Cardiac atrium fibroblast (primary cell): ENCODE measurements at places on chromosomes 1 and 21. TPM values are rescaled to one million over a fixed set of nuclear protein-coding genes. Genes with fewer than 3 reads are reported as not detected.

The RASSF5 gene
- 1.1 and 6.8 TPM in 2 replicates for total RNA-seq

The HTR1D gene
- total RNA-seq: not detected in 2 replicates

The BEND5 gene
- 3.7 and 4.2 TPM in 2 replicates for total RNA-seq

The CFHR2 gene
- total RNA-seq: not detected in 2 replicates

The KRTAP13-2 gene
- total RNA-seq: not detected in 2 replicates

The ELF3 gene
- not detected in 2 replicates for total RNA-seq

The ST6GALNAC5 gene
- total RNA-seq: not detected in 2 replicates

The PLA2G2C gene
- not detected in 2 replicates for total RNA-seq

The KRTAP21-2 gene
- not detected in 2 replicates for total RNA-seq

The FCAMR gene
- not detected in 2 replicates for total RNA-seq

The FLG2 gene
- not detected in 2 replicates for total RNA-seq

The AMY2A gene
- not detected in 2 replicates for total RNA-seq

The SYT11 gene
- 6.0 and 9.6 TPM in 2 replicates for total RNA-seq
